ENCODE measurements at places on chromosomes 3 and 15. TPM values are rescaled to one million over a fixed set of nuclear protein-coding genes. Genes with fewer than 3 reads are reported as not detected.

Gene ADAMTS17
- total RNA-seq = 17.0 TPM

DNA sequence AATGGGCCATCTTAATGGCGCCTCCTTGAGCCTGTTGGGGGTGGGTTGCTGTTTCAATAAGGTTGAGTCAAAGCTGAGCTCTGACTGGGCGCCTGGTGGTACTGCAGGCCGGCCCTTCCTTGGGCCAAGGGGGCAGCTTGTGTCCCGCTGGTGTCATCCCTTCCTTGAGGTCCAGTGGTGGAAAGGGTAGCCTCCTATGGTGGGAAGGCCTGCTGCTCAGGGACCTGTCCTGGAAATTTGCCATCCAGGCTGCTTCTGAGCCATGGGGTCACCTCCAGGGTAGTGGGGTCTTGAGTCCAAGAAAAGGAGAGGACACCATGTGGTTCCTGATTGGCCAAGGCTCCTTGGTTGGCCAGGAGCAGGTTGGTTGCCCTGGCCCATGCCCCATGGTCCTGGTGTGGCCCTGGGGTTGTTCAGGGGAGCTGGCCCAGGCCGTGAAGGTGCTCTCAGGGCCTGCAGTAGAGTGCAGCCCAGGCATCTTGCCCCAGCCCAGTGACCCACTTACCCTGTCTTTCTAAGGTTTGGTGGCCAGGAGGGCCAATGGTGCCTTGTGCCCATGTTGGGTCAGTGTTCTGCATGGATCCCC lies 188.7 kb downstream of the UBE3A start:
- DNase-seq = no peak

- no peak for DNase-seq
Measured at GRCh38 chr3:50557915-50558314, 9.6 kb downstream of the C3orf18 start.

DNA sequence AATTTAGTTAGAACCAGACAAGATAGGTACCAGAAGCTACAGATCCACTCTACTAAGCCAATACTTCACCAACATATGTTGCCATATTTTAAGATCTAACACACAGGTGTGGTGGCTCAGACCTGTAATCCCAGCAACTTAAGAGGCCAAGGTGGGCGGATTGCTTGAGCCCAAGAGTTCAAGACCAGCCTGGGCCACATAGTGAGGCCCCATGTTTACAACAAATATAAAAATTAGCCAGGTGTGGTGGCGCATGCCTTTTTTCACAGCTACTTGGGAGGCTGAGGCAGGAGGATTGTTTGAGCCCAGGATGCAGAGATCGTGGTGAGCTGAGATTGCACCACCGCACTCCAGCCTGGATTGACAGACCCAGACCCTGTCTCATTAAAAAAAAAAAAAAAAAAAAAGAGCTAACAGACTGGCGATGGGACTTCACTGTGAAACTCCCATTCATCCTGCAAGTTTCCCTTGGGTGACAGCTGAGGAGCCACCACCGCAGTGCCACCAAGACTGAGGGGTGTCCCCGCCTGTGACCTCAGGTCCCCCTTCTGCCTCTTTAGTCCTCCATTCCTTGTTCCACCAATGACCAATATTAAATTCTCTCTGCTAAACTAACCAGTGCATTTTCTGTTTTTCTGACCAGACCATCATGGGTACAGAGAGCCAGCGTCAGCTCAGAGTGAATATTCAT lies 163.3 kb downstream of the OR4M2 start:
- no peak for DNase-seq

DNA sequence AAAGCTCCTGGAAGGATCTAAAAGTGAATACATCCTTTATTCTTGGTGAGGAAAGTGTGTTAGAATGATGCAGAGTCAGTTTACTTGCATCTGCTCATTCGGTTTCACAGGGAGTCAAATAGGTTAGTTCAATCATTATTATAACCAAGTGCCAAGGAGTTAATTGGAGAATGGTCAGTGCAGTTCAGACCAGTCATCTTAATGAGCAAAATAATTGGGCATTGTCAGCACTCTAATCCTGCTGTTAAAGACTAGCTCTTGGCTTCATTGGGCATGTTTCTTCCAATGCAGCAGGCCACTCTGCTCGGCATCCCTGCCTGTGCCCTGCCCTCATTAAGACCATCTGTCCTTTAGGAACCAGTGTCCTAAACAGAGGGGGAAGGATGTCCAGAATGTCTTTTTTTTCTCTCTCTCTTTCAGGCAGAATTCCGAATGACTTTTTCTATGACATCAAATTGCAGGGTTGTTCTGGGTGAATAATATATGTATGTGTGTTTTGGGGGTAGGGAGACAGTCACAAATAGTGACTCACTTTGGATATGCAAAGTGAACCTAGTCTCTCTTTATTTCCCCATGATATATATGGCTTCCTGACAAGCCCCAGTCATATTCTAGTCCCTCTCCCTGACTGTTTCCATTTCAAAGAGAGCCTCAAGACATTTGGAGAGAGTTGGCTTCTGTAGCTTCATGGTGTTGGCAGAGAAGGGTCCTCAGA lies 205.4 kb upstream of the TRIM42 start:
- no peak for DNase-seq

Gene AGTR1
- 39.6 TPM for total RNA-seq

DNA sequence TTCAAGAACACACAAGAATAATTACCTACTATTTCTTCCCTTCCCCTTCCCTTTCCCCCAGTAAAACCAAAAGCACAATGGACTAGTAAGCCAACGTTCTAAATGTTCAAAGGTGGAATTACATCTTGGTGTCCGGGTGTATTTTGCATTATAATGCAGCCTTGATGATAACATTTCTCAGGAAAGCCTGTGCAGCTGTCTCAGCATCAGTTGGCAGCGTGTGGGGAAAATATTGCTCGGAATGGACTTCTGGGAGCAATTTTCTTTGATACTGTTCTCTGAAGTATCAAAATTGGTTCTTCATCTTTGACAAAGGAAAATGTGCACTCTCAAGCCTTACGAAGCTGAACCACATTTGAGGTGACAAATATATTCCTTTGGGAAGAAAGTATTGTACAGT lies 198.9 kb downstream of the AGBL1 start:
- no peak for DNase-seq

Gene TERC
- 69.1 TPM for total RNA-seq

Gene MINAR1
- 2.6 TPM for total RNA-seq

- DNase-seq = no peak
Measured at GRCh38 chr3:158097081-158097592, 9.1 kb downstream of the SHOX2 start.

- no peak for DNase-seq
Measured at GRCh38 chr3:87796843-87797185, 262.0 kb downstream of the CGGBP1 start.

Gene PLA2G4D
- total RNA-seq = 4.8 TPM

DNA sequence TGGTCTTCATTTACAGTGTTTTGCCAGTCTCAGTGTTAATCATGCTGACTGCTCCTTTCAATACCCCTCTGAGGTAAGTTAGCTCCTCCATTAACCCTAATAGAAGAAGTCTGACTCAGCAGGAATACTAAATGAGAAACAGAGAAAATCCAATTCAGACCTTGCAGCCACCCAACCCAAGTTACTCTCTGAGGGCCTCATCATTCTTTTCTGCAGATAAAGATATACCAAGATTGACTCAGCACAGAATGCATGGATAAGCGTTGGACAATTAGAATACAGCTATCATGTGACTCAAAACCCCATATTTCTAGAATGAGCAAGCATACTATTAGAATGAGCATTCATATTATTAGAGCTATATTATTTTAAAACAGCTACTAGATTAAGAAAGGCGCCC lies 389.1 kb upstream of the SGO1 start:
- DNase-seq = no peak

Gene SLC9C1
- 0.89 TPM for total RNA-seq

GRCh38 chr3:3806092-3806491 lies 6.9 kb downstream of the LRRN1 start:
- DNase-seq = no peak

Gene FOXB1
- not detected for total RNA-seq

DNA sequence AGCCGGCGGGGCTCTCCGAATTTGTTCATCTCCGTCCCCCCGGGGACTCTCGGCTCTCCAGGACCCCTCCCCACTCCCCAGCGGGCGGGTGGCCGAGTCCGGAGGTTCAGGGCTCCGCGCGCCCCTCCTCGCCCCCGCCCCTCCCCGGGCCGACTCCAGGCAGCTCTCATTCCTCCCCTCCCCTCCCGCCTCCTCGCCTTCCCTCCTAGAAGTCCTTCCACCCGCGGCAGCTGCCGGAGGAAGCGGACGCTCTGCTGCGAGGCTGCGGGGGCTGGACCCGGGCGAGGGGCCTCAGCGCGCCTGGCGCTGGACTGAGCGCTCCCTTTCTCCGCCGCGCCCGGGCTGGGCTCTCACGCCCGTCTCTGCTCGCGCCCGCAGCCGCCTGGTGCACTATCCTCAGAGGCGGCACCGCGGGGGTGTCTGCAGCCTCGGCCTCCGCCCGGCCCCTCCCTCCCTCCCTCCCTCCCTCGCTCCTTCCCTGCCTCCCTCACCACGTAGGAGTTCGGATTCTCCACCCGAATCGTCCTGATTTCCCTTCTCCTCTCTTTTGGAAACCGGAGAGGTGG lies at the start of gene ROBO2:
TSS of gene ROBO2 (plus strand) at position 494 of the 566 bp plus-strand sequence. CDS start 687 bp downstream, outside the sequence.
- DNase-seq = peak; percentile 47

DNA sequence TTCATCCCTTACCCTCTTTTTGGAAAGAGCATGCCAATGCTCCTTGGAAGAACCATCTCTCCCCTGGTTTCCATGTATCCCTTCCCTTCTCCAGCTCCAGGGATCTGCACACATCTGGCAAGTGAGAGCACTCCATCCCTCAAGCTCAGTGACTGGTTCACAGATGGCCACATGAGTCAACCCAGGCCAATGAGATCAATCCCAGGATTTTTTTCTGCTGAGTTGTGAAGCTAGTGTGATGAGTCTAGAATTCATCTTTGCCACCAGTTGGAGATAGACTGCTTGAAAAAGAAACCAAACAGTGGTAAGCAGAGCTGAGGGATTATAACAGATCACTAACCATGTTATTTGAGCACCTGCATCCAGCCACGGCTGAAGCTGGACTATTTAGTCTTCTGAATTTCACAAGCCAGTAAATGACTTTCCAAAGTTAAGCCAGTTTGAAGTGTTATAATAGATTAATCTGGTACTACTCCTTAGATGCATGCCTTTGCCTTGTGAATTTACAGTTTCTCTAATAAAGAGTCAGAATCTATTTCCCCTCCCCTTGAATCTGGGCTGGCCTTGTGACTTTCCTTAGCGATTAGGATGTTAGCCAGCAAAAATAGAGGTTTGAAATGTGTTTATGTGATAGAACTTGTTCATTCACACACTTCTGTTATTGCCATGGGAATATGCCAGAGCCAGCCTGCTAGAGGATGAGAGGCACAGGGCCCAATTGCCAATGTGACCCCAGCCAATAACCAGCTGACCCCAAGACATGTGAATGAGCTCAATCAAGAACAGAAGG lies 159.8 kb downstream of the WNT5A start:
- no peak for DNase-seq

- no peak for DNase-seq
Measured at GRCh38 chr3:45098310-45098709, 47.9 kb downstream of the CDCP1 start.

Gene TEX9
- total RNA-seq = 12.2 TPM

DNA sequence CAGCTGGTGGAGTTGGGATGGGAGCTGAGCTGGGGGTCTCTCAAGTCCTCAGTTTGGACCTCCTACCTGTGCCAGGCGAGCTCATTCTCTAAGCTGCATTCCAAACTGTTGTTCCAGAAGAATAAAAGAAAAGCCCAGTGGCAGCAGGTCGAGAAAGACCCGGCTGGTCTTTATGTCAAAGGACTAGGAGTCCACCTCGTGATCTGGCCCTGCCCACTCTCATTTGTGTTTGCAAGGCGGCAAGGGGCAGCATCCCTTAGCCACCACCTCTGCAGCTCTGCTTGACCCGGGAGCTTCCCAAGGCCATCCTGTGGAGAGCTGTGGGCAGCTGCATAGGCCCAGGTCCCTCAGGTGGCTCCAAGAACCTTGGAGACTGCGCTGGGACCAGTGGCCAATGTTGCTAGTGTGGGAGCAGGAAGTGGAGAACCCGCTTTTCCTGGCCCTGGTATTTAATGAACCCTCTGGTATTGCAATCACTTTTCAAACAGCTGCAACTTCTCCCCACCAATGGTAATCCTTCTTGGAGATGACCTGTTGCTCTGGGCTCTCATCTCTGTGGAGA lies 30.9 kb downstream of the KY start:
- no peak for DNase-seq

DNA sequence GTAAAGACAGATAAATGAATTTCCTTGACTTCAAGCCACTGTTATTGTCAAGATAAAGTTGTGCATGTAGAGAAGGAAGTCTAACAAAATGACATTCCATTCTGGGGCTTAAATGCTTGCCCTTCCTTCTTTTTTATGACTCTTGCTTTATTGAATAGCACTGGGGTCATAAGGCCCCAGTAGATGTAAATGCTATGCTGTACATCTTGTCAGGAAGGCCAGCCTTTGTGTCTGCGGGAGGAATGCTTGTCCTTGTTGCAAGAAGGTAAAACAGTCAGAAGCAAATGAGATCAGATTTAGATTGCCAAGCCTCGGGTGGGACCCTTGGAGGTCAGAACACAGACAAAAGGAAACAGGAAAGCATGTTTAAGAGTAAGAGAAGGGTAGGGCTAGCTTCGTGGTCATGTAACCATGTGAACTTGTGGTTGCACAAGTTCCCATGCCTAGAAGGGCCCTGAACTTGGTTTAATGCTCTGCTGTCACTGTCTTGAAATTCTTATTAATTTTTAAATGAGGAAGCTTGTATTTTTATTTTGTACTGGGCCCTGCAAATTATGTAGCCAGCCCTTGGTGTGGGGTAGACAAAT lies 81.5 kb downstream of the PPM1L start:
- DNase-seq = no peak

- no peak for DNase-seq
Measured at GRCh38 chr3:171121801-171122200, 95.3 kb upstream of the SLC2A2 start.

Gene RLBP1
- total RNA-seq = not detected

DNA sequence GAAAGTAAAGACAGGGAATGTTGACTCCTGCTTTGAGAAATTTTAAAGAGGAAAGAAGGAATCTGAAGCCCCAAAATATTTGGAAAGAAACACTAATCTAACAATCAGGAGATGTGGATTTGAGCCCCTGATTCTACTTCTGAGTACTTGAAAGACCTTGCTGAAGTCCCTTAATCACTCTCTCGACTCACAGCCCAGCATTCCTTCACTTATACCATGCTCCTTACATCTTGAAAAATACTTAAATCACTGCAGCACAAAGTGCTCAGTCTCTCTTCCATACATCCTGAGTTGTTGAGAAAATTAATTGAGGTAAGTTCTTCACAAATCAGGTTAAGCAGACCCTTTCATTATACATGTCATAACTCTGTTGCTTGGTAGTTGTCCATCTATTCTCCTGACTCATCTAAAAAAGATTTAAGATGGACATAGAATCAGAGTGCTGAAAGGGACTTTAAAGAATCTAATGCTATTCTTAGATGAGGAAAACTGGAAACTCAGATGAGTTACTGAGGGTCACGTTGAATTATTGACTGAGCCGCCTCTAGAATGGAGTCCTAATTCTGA lies 72.8 kb upstream of the THSD4 start:
- no peak for DNase-seq

Measured in skin of body (tissue), 3 donors.